ENCODE measurements at places on chromosomes 7 and 10. TPM values are rescaled to one million over a fixed set of nuclear protein-coding genes. Genes with fewer than 3 reads are reported as not detected.

Gene TRPV5
- total RNA-seq = not detected

GRCh38 chr10:120951288-120951687 lies 100.1 kb downstream of the WDR11 start:
- no peak for DNase-seq

- no peak for DNase-seq
Observed at GRCh38 chr7:142642316-142642715, 107.0 kb upstream of the PRSS1 start.

- DNase-seq = no peak
Observed at GRCh38 chr10:70479626-70480238, 1.2 kb downstream of the PALD1 start.

- peak; percentile 93 for DNase-seq
Observed at GRCh38 chr7:22563621-22564241, 63.7 kb upstream of the STEAP1B start.

- no peak for DNase-seq
Observed at GRCh38 chr10:28800144-28800543, 122.8 kb downstream of the BAMBI start.

- DNase-seq = peak; percentile 26
Observed at GRCh38 chr10:106506526-106507283, 657.8 kb downstream of the SORCS1 start.

DNA sequence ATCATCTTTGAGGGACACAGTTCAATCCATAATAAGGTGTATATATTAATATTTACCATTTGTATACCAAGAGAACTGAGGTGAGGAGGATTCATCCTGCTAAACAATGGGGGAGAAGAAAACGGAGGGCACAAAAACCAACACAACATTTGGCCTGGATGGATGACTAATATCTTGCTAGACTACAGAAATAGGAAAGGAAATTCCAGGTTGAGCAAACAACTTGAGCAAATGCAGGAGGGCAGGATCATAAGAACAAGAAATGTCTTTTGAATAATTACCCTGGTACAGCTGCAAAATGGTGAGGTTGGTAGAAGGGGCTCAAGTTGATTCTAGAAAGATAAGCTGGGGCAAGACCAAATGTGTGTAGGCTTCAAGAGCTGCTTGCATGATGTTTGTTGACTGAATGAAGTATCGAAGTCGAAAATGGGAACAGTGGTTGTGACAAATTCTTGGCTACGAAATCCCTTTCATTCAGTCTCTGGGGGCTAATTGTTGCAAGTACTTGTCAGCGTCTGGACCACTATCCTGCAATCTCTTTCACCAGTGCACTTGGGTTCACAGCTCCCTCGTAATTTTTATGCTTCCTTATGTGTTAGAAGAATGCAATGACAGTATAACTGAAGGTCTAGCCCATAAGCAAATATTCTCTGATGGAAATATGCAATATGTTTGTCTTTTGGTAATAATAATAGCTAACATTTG lies 176.2 kb downstream of the PTEN start:
- peak; percentile 38 for DNase-seq

- peak; percentile 12 for DNase-seq
Observed at GRCh38 chr10:25493122-25493893, 318.5 kb downstream of the GPR158 start.

DNA sequence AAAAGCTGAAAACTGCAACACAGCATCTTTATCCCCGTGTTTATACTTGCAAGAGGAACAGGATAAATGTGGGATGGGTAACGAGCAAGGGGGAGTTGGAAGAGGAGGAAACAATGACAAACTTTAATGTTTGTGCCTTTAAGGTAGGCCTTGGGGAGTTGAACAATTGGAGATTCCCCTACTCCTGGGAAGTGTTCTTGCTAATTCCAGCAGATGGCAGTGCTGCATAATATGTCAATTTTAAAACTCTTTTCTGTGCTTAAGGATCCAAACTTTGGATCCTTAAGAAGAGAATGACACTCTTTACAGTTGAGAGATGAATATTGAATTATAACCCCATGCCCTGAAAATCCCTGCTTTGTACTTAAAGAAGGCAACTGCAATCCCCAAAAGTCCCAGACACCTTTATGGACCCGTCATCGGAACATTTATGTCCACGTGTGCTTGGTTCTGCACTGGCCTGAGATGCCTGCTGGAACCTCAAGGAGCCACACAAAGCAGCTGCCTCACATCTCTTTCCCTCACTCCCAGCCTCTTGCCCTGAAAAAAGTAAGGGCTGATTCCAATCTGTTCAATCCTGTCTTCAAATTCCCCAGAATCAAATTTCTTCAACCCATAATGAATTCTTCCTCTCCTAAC lies 12.0 kb downstream of the IFIT5 start:
- DNase-seq = peak; percentile 65

DNA sequence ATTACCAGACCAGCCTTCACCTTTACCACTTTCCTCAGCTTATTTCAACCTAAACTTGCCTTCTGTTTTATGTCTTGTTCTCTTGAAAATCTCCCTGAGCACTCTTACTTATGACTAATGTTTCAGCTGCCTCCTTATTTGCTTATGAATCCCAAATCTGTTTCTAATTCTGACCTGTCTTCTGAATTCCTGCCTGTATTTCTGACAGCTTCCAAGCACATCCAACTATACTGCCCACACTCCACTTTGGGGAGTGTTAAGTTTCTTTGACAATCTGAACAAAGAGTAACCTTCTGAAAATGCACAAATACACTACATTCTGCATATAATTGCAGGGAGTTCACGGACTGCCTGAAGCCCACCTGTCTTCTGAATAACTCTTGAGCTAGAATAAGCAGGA lies 48.7 kb downstream of the ARMC3 start:
- DNase-seq = no peak

GRCh38 chr7:26553582-26553981 lies 261.9 kb downstream of the SNX10 start:
- DNase-seq = no peak

DNA sequence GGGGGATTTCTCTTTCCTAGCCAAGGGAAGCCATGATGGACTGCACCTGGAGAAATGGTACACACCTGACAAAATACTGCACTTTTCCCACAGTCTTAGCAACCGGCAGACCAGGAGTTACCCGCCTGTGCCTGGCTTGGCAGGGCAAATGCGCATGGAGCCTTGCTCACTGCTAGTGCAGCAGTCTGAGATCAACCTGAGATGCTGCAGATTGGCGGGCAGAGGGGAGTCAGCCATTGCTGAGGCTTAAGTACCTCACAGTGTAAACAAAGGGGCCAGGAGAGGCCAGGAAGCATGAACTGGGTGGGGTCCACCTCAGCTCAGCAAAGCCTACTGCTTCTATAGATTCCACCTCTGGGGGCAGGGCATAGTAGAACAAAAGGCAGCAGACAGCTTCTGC lies 49.4 kb downstream of the OR13A1 start:
- no peak for DNase-seq

Gene SLC18A3
- not detected for total RNA-seq

Gene INHBA
- 2.1 TPM for total RNA-seq

DNA sequence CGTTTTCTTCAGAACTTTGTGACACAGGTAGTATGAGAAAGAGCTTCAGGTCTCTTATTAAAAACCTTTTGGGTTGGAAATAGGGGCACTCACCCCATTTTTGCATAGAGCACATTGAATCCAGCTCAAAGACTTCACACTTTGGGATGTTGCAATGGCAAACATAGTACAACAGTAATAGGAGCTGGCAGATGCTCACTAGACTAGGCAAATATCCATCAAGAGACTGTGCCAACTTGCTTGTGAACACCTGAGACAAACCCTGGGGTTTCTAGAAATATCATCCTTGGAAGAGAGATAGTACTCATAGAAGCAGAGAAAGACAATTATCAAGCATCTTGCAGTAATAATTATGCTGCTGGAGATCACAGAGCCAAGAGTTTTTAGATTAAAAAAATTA lies 280.0 kb downstream of the CACNA2D1 start:
- no peak for DNase-seq

Gene SFTPA1
- not detected for total RNA-seq

- no peak for DNase-seq
Observed at GRCh38 chr10:101238732-101239105, 9.5 kb upstream of the LBX1 start.

- no peak for DNase-seq
Observed at GRCh38 chr7:40883826-40884225, 749.0 kb downstream of the SUGCT start.

- DNase-seq = no peak
Observed at GRCh38 chr10:49382226-49382625, 13.7 kb downstream of the DRGX start.

GRCh38 chr10:112835944-112836451 lies 114.0 kb upstream of the TCF7L2 start:
- DNase-seq = no peak

GRCh38 chr7:152504816-152505215 lies 69.0 kb upstream of the KMT2C start:
- no peak for DNase-seq
